Stimulated activated CD8-positive, alpha-beta memory T cell treated with anti-CD3 and anti-CD28 coated beads, Interleukin-4, amount 100 ng/mL, for 1 hour (primary cell): ENCODE measurements at places on chromosomes 5 and 9.

GRCh38 chr5:66299463-66299862 is 155.4 kb downstream of the SREK1 start:
- no peak for DNase-seq

DNA sequence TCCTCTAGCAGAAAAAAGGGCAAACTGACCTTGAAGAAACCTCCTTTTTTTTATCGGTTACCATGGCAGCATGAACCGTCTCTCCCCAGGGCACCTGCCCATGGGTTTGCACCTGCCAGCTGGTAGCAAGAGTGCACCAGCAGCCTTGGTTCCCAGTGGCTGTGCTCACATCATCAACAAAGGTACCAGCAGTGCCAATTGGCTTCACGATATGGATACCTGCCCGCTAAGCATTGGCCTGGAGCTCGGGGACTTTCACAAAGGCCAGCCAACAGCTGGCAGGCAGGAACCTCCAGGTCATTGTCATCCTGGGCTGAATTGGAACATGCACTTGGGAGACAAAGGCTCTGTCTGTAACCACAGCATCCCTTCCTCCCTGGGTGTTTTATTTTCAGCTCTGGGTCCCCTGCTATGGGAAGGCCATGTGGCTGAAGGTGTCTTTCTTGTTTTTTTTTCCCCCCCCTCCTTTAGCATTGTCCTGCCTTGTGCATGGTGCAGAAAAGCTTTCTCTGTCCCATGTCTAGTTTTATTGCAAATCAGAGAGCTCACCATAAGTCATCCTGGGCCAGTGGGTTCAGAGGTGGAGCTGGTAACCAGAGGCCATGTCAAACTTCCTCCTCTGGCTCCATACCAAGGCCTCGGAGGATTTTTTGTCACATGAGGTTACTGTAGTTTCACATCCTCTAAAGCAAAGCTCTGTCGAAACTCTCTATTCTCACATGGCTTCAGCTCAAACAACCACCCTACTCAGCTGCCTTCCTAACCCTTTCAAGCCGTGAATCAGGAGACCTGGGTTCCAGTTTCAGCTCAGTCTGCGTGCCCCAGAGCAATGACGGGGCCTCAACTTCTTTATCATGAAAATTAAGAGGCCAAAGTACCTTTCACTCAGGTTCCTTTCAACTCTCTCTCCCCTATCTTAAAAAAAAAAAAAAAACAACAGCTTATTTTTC is 145.5 kb upstream of the MAP3K1 start:
- DNase-seq, result no peak

- DNase-seq, result no peak
These were observed 4.5 kb downstream of the LEAP2 start for GRCh38 chr5:132877938-132878337.

DNA sequence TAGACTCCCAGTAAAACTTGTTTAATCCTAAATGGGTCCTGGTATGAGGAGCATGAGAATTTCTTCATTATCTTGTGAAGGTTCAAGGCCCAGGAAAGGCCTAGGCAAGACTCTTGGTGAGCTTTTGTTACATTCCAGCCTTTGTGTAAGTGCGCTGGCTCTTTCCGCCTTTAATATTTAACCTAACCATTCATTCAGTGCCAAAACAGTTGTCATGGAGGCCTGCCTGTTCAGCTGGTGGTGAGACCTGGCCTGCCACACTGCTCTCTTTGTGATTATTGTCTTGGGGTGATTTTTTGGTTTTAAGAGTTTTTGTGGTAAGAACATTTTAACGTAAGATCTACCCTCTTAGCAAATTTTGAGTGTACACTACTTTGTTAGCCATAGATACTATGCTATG is 127.5 kb upstream of the WWC1 start:
- no peak for DNase-seq

GRCh38 chr9:6965566-6965965 is 207.8 kb downstream of the KDM4C start:
- no peak for DNase-seq

- DNase-seq, result no peak
These were observed 7.3 kb downstream of the FCN2 start for GRCh38 chr9:134887686-134888602.

DNA sequence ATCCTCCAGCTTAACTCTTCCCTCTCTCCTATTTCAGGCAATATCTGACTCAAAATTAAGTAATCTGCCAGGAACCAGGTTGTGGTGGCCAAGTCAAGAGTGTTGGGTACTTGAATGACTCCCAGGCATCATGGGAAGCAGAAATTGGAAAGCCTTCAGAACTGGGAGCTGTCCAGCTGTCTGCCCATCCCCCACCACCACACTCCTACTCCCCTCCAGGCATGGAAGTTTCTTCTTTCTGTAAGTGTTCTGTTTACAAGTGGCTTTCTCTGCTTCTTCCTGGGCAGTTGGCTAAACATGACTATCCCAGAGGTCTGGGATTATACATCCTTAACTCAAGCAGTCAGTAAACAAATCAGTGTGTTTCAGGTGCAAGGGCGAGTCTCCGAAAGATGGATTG is 14.6 kb upstream of the PBX3 start:
- no peak for DNase-seq

GRCh38 chr9:5435912-5436311 is 1.8 kb downstream of the PLGRKT start:
- no peak for DNase-seq

DNA sequence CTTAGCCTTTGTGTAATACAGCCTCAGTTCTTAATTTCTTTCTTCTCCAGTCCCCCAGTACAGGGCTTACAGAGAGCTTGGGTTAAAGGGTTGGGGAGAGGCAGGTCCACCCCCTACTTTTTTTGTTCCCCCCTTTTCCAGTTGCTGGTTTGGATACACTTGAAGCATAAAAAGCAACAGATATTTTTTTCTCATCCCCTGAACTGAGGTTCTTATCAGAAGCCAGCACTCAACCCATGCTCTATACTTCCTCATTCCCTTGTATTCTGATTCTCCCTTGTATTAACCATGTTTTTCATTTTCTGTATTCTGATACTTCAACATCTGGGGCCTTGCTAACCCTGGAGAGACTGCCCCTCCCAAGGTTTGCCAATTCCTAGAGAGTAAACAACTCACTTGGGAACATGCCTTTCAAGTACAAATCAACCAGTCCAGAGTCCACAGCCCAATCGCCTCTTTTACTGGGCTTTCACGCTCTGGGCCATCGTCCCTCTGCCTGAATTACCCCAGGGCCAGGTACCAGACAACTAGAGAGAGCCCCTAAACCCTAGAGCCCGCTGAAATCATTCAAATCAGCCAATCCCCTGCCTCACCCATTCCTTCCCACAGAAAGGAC is 333.4 kb upstream of the PUM3 start:
- no peak for DNase-seq

DNA sequence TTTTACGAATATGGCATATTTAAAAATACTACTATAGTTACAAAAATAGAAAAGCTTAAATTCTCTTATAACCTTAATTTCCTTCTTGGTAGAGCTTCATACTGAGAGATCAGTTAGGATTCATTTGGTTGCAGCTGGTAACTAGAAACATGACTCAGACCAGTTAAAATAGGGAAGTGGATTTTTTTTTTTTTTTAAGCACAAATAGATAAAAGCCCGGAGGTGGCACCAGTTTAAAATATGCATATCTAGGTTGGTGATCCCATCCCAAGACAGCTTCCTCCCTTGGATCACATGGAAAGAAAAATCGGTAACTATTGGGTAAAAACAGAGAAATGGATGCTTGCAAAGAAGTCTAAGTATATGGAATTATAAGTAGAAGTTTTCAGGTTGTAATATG is 1634.3 kb downstream of the MAT2B start:
- DNase-seq, result no peak

DNA sequence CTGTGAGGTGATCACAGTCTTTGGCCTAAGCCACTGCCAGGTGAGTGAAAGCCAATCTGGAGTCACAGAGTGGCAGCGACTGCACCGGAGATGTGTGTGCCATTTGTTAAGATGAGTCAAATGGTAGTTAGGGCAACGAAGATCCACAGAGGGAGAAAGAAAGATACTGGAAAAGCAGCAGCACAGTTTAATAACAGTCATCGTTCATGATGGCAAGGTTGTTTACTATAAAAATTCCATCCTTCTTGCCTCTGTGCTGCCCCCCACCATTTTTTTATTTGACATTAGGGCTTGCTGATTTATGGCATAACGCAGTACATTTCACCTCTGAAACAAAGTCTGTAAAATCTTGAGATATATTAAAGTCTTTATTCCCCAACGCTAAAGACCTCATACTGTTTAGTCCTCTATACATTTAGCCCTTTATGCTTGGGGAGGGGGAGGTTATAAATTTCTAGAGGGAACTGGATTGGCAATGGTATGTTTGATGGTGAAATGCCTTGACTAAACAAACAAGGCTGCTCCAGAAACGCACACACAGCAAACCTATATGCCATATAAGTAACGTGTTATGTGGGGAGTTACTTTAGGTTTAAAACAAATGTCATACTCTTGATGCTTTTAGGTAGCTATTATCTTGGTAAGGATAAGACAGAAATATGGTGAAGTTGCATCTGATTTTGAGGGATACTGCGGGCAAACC is 55.8 kb upstream of the ABL1 start:
- no peak for DNase-seq

- no peak for DNase-seq
These were observed 145.3 kb downstream of the MLLT3 start for GRCh38 chr9:20476912-20477521.

- no peak for DNase-seq
These were observed 34.4 kb downstream of the INSYN2B start for GRCh38 chr5:169945831-169946261.

DNA sequence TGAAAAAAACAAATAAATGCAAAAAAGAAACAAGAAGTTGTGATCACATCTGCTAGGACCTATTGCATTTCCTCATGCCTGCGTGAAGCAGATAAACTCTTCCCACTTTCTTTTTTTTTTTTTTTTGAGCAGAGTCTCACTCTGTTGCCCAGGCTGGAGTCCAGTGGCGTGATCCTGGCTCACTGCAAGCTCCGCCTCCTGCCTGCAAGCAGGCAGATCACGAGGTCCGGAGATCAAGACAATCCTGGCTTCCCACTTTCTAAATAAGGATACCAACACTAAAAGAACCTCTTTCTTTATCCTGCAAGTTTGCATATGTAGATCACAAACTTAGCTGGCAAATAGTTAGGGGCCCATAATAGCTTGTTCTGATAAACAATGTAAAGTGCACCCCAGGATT is 128.6 kb downstream of the ASTN2 start:
- no peak for DNase-seq

- DNase-seq, result no peak
These were observed 40.1 kb upstream of the BICD2 start for GRCh38 chr9:92804727-92805126.

DNA sequence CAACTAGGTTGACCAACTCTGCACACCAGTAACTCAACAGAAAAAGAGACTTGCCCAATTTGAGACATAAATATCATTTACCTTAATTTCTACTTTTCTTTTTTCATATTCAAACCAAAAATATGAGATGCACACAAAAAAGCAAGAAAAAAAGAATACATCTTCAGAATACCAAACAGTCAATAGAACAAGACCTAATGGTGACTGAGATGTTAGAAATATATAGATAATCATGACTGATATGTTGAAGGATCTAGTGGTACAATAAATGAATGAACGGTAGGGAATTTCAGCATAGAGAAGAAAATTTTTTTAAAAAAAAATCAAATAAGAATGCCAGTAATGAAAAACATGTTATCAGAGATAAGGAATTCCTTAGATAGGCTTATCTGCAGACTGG is 29.1 kb upstream of the ATG10 start:
- DNase-seq, result no peak

GRCh38 chr5:17852740-17853139 is 218.5 kb downstream of the TAF11L14 start:
- no peak for DNase-seq

DNA sequence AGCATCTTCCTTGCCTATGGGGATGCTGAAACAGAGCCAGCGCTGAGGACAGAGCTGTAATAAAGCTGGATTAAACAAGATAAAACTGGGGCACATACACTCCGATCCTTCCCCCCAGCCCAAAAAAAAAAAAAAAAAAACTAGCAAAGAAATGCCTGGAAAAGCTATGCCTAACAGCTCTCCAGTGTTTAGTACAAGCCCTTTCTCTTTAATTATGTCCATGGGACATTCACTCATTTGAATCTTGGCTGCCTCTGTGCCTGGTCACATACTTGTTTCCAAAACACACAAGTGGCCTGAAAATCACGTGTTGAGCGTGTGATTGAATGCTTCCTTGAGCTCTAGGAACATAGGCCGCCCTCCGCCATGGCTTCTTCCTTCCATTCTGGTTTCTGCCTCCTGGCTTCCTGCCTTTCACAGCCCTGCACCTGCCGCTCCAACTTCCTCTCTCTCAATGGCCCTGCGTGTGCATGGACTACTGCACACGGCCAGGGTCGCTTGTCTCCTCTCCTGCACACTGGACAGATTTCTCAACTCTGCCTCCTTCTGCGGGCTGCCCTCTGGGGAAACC is 111.0 kb upstream of the RETREG1 start:
- DNase-seq, result no peak

DNA sequence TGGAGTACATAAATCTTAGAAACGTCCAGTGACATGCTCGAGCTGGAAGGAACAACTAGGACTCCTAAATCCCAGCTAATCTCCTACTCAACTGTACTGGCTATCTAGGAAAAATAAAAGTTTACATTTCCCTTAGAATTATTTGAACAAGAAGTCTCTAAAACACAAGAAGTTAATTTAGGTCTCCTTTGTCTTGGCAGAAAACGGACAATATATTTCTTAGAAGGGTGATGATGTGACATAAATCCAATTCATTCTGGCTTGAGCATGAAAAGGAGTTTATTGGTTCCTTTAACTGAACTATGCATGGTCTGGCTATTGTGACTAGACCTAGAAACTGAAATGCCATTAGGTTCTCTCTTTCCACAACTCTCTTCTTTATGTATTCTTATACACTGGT is 1242.2 kb upstream of the DMAC1 start:
- DNase-seq, result no peak

- no peak for DNase-seq
These were observed 122.2 kb upstream of the ACOT12 start for GRCh38 chr5:81516091-81516490.

GRCh38 chr5:116658830-116659229 is 84.2 kb upstream of the SEMA6A start:
- DNase-seq, result no peak

- no peak for DNase-seq
These were observed 93.6 kb downstream of the MCTP1 start for GRCh38 chr5:95191330-95191729.
